H9 (cell line): ENCODE measurements at places on chromosomes 1 and 21.

DNA sequence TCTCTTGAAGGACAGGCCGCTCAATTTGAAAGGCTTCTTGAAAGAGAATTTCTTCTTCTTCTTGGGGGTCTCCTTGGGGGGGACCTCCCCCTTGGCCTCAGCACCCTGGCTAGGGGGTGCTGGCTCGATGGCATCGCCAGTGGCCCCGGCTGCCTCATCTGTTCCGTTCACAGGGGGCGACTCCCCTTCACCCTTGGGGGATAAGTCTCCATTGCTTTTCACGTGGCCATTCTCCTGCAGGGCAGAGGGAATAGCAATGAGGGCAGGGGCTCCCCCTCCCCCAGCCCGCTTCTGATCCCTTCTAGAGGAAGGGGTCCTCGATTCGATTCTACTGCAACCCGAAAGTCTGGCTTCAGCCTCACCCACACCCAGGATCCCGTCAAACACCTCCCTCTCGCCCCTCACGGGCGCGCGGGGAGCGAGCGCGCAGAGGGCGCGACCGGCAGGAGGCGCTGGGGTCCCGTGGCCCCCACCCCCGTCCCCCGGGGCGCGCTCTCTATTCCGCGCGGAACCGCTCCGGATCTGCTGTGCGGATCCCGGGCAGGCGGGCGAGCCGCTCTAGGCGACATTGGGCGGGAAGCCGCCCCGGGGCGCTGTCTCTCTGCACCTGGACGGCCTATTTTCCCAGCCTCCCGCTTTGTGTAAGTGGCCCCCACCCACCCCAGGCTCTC is 1.0 kb downstream of the MARCKSL1 start:
- DNase-seq, result no peak

DNA sequence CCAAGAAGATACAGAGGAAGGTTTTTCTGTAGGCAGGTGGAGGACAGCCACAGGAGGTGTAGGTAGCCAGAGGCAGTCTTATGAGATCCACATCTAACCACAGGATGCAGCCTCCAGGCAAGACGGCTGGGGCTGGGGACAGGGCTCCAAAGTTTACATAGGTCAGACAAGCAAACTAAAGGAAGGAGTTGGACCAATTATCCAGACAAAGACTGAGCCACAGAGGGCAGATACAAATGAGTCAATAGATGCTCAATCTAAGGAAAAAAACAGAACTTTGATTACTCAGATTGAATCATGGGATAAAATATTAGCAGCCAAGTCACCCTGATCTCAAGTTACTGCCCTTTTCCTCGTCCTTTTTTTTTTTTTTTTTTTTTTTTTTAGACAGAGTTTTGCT is 91.6 kb downstream of the RGS7 start:
- no peak for DNase-seq

- peak; percentile 66 for DNase-seq
Measured at GRCh38 chr1:62181532-62181931, 13.1 kb upstream of the L1TD1 start.

GRCh38 chr1:233543338-233544255 is 70.3 kb upstream of the KCNK1 start:
- DNase-seq, result no peak

- peak; percentile 67 for DNase-seq
Measured at GRCh38 chr1:14915356-14916054, 238.0 kb upstream of the TMEM51 start.

- DNase-seq, result no peak
Measured at GRCh38 chr1:158945061-158945460, 13.7 kb downstream of the PYHIN1 start.

GRCh38 chr1:25256578-25256965 is 9.3 kb upstream of the RSRP1 start:
- DNase-seq, result no peak

DNA sequence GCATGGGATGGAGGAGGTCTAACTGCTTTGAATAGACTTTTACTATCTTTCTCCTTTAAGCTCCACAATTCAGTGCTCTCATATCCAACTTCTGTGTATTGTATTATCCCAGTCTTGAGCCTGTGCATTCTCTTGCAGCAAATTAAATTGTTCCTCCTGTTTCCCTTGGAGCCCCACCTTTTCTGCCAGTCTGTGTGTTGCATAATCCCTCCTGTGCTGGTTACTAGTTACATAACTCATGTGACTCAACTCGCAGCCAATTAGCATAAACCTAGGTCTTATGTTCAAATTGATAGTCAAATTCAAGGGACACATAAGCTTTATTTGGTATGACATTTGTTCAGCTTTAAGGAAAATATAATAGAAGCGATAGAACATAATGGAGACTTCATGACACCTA is 1863.5 kb downstream of the MRPL39 start:
- no peak for DNase-seq

GRCh38 chr1:235986869-235987268 is 78.0 kb downstream of the NID1 start:
- no peak for DNase-seq

DNA sequence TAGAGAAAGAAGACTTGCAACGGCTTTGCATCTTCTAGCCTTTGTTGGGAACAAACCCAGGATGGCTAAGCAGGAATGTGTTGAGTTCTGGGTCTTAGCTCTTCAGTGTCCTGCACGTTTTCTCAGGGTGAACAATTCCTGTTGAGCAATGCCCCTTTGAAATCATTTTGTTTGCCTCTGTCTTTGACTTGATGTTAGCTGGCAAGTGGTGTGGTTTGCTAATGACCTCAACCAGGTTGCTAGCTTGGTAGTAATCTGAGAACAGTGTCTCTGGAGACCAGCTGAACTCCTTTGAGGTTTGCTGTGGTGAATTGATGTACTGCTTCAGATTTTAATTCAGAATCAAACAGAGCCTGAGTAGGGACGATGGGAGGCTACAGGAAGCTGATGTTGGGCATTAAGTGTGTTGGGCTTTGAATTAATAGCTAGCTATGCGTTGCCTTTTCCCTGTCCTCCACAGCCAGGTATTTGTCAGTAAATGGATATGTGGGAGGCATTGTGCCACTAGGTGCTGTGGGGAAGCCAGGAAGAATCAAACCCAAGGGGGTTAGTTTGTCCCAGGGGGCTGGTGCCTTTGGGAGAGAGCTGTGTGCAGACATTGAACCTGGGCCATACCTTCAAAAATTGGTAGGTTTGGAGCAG is 23.3 kb upstream of the SRSF10 start:
- DNase-seq, result peak; percentile 38

DNA sequence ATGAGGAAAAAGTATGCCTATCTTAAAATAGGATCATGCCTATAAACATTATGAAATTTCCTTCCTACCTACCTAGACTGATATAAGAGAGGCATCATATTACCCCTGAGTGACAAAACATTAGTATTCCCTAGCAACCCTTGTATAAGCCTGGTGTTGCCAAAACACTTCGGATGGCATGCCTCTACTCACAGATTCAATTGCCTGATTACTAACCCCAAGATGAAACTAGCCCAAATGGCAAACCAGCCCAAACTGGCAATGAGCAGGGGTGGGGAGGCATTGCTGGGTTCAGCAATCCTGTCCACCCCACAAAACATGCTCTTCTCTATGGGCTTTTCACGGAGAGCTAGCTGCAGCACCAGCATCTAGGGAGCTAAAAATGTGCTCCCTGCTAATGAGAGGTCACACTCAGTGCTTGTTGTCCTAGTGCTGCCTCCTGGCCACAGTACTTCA is 13.9 kb downstream of the PALMD start:
- DNase-seq, result no peak

- no peak for DNase-seq
Measured at GRCh38 chr1:6243053-6243834, 735 bp upstream of the HES3 start.

DNA sequence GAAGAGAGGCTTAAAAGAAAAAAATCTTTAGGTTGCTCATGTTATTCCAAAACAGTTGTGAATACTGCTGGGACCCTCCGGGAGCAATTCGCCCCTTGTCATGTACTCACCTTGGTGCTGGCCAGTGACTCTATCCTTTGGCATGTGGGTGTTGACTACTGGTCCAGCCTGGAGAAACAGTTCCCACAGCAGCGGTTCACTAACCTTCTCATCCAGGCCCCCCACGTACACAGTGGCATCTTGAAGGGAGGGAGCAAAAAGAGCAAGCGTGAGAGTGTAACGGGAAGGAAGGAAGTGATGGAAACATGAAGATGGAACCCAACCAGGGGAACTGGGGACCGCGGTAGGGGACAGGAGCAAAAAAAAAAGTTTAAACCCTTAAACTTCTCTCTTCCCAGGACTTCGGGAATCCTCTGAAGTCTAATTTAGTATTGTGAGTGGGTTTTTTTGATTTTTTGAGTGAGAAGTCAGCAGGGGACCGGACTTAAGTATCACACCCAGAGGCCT is 494 bp downstream of the SF3B4 start:
- DNase-seq, result no peak

DNA sequence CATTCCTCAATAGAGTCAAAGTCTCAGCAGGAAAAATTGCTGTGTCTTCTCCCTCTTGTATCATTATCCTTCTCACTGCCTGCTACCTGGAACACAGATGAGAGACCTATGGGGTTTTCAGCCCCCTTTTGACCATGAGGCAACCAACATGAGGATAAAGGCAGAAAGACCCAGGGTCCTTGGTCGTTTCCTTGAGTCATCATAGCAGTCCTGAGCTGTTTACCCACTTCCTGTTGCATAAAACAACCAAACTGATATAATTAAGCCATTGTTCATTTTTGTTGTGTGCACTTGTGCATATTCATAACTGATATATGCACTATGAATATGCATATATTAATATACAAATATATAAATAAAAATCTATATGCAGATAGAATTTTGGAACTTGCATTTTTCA is 188.3 kb upstream of the MAP1LC3C start:
- no peak for DNase-seq

DNA sequence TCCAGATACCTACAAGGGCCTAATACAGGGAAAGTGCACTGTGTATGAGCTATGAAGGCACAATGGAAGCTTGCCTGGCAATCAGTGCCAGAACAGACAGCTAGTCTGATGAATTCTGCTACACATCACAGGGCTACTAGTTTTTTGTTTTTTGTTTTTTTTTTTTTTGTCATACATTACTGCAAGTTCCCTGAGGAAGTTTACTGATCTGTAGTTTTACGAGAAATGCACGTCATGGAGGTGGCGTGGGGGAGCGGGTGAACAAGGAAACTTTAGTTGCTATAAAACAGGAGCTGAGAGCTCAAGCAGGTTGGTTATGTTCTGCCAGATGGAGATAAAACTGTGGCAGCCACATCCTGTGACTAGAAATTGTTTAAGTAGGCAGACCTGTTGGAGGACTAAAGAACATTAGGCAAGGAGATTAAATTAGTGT is 17.7 kb downstream of the PTPRC start:
- no peak for DNase-seq

DNA sequence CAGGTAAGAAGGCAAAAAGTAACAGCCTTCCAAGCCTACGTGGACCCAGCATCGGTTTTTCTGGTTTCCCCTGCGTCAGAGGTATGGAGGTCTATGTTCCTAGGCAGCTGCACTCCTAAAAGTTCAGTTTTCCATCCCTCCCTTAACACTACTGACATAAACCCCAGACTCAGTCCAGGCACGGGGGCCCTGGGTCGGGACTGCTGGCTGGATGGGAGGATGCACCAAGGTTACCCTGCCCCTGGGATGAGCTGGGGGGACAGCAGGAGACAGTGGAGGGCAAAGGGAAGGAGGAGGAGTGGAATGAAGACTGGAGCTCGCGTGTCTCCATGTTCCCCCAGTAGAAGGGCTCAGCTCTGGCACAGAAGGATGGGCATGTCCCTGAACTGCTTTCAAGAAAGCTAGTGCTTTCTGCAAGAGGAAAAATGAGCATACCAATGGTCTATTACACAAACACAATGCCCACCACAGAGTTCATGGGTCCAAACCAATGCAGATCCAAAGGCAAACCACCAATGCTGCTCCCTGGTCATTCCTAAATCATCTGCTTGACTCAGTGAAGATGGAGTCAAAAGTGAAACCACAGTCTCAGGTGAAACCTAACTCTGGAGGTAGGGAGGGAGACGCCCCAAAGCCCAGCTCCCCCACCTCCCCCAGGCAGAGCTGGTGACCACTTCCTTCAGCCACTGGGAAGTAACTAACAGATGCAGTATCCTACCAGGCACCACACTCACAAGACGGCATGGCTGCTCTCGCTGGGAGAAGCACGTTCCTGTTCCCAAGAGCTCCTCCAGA is 54.9 kb downstream of the CD46 start:
- no peak for DNase-seq

- no peak for DNase-seq
Measured at GRCh38 chr1:39846796-39847195, 36.5 kb downstream of the TRIT1 start.

DNA sequence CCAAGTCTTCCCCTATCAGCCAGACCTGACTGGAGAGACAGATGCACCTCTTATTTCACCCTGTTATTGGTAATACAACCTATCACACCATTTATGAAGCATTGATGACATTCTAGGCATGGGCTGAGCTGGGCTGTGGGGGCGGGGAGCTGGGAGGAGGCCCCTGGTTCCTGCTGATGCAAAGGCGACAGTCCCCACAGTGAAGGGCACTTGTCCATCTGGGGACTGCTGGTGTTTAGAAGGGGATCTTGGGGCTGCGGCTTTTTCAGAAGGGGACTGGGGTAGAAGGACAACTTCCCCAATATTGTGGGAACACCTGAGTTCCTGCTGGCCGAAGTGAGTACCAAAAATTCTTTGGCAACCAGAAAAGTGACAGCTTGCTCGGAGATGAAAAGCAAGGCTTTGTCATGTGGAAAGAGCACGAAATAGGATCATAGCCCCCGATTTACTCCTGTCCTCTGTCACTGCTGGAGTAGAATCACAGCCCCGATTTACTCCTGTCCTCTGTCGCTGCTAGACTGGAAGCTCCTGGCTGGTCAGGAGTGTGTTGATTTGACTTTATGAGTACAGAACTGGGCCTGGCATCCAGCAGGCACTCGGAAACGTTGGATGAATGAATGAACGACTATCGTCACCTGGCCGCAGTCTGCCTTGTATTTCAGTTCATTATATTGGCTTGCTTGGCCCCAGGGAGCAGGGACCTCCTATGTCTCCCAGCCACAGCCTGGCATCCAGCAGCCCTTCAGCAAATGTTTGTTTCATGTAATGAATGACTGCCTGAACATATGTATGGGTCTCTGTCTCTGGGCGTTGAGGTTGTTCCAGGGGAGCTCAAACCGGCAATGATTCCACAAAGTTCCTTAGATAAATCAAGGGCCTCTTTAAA is 16.5 kb upstream of the ETV3L start:
- peak; percentile 28 for DNase-seq

DNA sequence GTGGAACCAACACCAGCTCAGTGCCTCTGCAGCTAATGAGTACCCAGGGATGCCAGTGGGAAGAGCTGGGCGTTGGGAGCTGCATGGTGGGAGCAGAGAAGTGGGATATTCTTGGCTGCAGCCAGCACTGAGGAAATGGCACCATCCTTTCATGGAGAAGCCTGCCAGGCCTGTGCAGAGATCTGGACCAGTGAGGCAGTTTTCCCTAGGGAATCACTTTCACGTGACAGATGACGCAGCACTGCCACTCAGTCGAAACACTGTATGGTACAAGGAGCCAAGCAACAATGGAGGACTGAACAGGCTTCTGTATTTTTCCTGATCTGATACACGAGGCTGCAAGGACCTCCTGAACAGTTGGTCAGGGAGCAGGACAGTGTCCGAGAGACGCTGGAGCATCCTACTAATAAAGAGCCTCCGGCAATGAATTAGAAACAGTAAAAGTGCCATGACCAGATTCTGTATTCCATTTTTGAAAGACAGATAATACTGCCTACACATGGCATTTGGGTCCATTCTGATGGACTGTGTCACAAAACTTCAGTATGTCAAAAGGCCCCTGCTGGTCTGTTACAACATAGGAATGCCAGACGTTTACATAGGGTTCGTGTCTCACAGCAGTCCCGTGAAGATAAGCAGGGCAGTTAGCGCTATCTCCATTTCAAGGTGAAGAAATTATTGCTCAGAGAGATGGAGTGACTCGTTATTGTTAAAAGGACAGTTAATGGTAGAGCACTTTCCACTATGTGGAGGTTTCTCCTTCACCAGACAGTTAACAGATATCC is 44.0 kb upstream of the LMO4 start:
- no peak for DNase-seq
